ENCODE measurements at places on chromosomes 6 and 20.

GRCh38 chr6:87346700-87347099 is 2.1 kb downstream of the C6orf163 start:
- no peaks in the 10 kb centered on the region for H3K27me3 ChIP-seq
- DNase-seq = no peak
- H3K27ac ChIP-seq = no peak overlapping the region
- H3K4me3 ChIP-seq = no peak overlapping the region

DNA sequence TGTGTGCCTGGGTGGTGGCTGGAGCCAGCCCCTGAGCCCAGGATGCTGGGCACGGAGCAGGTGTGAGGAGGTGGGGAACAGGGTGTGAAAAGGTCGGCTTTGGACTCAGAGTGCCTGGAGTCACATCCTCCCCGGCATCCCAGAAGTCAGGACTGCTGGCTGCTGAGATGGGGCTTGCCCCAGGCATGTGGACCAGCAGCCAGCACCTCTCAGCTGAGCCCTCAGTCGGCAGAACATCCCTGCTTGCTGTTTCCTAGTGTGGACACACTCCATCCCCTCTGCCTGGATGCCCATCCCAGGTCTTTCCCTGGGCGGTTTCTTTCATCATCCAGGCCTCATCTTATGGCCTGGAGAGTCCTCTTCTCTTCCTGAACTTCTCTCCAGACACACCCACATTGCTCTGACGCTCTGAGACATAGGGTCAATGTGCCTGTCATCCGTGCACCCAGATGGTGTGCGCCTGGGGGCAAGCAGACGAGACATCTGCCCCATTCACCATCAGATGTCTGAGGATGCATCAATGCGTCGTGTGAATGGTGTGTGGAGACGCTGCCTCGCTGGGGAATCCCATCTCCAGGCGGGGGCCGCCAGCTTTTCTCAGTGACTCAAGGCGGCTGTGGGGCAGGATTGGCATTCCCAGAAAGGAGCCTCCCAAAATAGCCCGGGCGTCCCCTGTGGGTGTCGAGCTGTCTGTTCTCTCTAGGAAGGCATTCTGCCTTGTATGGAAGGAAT is 104.2 kb downstream of the SYCP2 start:
- no peaks in the 10 kb centered on the region for H3K36me3 ChIP-seq
- H3K4me1 ChIP-seq = no peaks in the 10 kb centered on the region
- H3K27me3 ChIP-seq = peaks cover 22% of the 10 kb centered on the region
- H3K4me3 ChIP-seq = no peak overlapping the region
- DNase-seq = no peak

DNA sequence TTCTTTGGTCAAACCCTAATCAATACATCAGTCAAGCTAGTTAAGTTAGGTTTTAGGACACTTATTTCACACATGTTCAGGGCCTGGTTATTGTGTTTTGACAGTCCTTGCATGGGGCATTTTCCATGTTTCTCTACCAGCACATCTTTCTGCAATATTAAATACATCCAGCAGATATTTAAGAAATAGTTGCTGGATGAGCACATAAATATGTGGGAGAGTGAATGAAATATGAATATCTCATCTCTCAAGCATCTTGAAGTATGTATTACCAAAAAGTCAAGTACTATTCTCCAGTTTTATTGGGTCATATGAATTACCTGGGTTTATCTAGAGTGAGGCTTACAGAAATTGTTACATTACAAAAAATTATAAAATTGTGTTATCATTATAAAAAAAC is 621.9 kb upstream of the GJE1 start:
- DNase-seq = no peak
- H3K36me3 ChIP-seq = no peaks in the 10 kb centered on the region
- peaks cover 16% of the 10 kb centered on the region for H3K4me1 ChIP-seq
- no peak overlapping the region for H3K27ac ChIP-seq

- no peaks in the 10 kb centered on the region for H3K4me1 ChIP-seq
- peaks cover 5% of the 10 kb centered on the region for H3K27me3 ChIP-seq
- no peak overlapping the region for H3K4me3 ChIP-seq
- no peaks in the 10 kb centered on the region for H3K36me3 ChIP-seq
- DNase-seq = no peak
Observed at GRCh38 chr6:125325586-125325985, 23.8 kb upstream of the HDDC2 start.

DNA sequence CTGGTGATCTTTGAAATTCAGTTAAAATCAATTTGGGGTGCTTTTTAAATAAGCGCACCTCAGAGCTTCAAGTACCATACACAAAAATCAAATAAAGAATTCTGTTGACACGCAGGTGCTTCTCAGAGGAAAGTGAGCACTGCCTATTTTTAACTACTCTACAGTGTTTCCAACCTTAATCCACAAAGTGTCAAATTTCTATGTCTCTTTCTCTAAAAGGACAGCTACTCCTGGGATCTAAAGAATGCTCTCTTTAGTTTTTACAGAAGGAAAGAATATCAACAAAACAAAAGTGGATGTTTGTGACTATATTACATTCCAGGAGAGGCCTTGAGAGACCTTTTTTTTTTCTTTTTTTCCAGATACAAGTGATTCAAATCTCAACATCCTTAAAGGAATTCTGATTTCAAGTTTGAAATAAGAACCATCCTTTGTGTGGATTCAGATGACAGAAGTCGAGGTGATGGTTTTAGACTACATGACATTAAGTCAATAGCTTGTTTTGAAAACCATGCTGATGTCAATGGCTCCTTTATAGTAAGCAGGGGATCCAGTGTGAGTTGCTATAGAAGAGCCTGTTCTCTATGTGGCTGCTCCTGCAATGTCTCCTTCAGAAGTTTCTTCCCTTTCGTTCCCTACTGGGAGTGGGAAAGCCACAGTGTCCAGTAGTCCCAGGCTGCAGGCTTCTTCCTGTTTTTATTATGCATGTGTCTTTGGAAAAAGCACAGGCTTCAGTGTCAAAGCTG is 67.2 kb upstream of the DEFB112 start:
- H3K4me3 ChIP-seq = no peak overlapping the region
- no peaks in the 10 kb centered on the region for H3K4me1 ChIP-seq
- no peaks in the 10 kb centered on the region for H3K36me3 ChIP-seq
- no peak overlapping the region for H3K27ac ChIP-seq

- H3K4me3 ChIP-seq = no peak overlapping the region
- H3K4me1 ChIP-seq = peaks cover 5% of the 10 kb centered on the region
- peak; percentile 21 for DNase-seq
- no peak overlapping the region for H3K27ac ChIP-seq
- H3K27me3 ChIP-seq = no peaks in the 10 kb centered on the region
- H3K36me3 ChIP-seq = no peaks in the 10 kb centered on the region
Observed at GRCh38 chr6:107670792-107671199, 153.3 kb downstream of the SCML4 start.

DNA sequence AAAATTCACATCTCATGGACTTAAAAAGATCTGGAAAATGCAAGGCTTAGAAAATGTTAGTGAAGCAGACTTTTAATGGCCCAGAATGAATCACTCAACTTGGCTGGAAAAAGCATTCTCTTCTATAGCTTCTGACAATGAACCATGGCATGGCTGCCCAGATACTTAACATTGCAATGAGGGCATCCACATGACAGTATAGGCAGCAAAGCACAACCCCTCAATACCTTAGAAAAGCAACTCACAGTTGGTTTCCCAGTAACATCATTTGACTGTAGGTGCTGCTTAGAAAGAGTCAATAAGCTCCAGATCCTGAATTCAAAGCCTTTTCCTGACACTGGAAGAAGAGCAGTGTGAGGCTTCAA is 155.8 kb downstream of the EYA4 start:
- H3K27ac ChIP-seq = no peak overlapping the region
- no peaks in the 10 kb centered on the region for H3K27me3 ChIP-seq
- no peak for DNase-seq
- no peaks in the 10 kb centered on the region for H3K36me3 ChIP-seq

DNA sequence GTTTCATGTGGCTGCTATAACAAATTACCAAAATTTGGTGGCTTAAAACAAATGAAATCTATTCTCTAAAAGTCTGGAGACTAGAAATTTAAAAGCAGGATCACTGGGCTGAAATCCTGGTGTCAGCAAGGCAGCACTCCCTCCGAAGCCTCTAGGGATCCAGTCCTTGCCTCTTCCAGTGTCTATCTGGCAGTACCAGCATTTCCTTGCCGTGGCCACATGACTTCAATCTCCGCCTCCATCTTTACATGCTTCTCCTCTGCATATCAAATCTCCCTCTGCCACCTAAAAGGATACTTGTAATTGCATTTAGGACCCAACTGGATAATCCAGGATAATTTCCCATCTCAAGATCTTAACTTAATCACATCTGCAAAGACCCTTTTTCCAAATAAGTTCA is 30.2 kb downstream of the ARHGAP18 start:
- H3K4me3 ChIP-seq = no peak overlapping the region
- H3K36me3 ChIP-seq = no peaks in the 10 kb centered on the region
- no peak overlapping the region for H3K27ac ChIP-seq
- no peak for DNase-seq
- peaks cover 23% of the 10 kb centered on the region for H3K4me1 ChIP-seq

- no peaks in the 10 kb centered on the region for H3K36me3 ChIP-seq
- no peak for DNase-seq
- H3K4me3 ChIP-seq = no peak overlapping the region
- no peaks in the 10 kb centered on the region for H3K27me3 ChIP-seq
Observed at GRCh38 chr20:14012671-14013070, 17.4 kb downstream of the MACROD2 start.

Data from DND-41 (cell line).